ENCODE measurements at places on chromosomes 13 and 19.

DNA sequence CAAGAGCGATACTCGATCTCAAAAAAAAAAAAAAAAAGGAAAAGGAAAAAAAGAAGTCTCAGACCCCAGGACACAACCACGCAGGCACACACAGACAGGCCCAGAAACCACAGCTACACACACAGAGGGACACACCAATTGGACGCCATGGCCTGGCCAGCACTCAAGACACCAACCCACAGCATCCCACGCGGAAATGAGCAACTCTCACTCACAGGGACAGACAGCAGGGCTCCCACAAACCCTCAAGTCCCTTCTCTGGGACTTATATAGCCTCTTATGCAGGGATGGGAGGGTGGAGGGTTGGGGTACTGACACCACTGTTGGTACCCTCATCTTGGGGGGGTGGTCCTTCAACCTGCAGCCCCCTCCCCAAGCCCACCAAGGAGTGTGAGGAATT, 5.9 kb downstream of the NOTCH3 start:
- no peak for DNase-seq

GRCh38 chr19:14405758-14406644, 13.1 kb downstream of the DDX39A start:
- no peak for DNase-seq

- no peak for DNase-seq
Measured at GRCh38 chr13:102191951-102192502, 209.8 kb downstream of the FGF14 start.

DNA sequence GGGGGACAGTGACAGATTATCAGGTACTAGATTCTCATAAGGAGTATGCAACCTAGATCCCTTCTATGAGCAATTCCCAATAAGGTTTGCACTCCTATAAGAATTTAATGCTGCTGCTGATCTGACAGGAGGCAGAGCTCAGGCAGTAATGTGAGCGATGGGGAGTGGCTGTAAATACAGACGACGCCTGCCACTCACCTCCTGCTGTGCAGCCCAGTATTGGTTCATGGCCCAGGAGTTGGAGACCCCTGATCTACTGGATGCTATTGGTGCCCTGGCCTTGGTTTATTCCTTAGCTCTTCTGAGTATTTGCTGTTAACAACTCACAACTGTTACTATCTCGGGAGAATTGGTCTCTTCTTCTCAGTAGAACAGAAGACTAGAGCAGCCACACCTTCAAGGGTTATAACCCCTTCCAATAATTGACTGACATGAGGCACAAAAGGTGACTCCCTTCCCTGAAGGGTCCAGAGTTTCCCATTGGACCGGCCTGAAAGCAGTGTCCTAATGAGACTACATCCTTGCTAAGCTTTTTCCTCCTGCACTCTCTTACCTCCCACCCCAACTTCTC, 35.0 kb upstream of the RBM26 start:
- DNase-seq, result no peak

- no peak for DNase-seq
Measured at GRCh38 chr13:105918842-105919741, 616.4 kb downstream of the EFNB2 start.

DNA sequence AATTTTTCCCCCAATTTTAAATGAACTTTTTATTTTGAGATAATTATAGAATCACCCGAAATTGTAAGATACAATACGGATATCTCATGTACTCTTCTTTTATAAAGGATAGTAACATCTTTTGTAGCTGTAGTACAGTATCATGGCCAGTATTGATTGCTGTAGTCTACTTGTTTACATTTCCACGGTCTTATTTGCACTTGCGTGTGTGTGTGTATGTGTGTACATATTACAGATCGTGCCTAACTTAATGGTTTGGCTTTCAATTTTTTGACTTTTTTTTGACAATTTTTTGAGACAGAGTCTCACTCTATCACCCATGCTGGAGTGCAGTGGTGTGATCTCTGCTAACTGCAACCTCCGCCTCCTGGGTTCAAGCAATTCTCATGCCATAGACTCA, 6.7 kb downstream of the PAN3 start:
- DNase-seq, result no peak

DNA sequence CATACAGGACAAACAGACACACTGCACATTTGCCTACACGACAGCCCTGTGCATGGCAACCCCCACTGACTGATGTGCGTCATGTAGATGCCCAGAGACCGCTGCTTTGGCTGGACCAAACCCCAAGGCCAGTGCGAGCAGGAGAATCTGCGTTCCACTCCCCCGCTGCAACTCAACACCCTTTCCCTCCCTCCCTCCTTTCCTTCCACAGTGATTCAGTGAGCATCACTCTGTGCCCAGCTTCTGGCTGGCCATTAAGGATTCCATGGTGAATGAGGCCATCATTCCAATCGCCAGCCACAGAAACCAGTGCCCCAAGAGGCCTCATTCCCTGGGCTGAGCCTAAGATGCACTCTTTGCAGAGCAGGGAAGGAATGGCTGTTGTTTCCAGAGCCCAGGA, 61.6 kb downstream of the GSX1 start:
- DNase-seq, result no peak

- DNase-seq, result no peak
Measured at GRCh38 chr13:45179428-45179827, 21.4 kb downstream of the KCTD4 start.

DNA sequence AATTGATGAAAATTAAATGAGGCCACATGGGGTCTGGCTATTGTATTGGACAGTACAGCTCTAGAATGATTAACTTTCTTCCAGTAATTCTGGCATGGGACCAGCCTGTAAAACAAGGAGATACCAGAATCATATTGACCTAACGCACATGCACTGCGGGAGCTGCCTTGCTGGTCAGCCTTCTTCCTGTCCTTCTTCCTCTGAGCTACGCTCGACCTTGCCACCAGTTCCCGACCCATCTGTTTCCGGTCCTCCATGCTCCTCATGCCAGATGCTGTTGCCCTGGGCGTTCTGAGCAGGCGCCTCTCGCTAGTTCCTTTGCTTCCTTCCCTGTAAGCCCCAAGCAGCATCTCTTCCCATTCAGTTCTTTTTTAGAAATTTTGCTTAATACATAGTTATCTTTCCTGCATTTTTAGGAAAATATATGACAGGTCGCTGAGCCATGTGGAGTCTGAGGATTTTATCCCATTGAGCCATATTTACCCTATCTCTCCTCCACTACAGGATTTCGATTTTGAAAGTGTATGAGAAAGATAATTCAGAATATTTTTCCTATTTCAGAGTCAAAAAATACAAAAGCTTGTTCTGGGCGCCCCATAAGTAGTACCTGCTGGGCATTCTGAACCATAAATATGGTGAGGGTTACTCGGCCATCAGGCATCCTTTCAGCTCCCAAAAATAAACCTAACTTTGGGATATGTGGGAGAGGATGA, 38.6 kb downstream of the TNFRSF19 start:
- DNase-seq, result no peak

DNA sequence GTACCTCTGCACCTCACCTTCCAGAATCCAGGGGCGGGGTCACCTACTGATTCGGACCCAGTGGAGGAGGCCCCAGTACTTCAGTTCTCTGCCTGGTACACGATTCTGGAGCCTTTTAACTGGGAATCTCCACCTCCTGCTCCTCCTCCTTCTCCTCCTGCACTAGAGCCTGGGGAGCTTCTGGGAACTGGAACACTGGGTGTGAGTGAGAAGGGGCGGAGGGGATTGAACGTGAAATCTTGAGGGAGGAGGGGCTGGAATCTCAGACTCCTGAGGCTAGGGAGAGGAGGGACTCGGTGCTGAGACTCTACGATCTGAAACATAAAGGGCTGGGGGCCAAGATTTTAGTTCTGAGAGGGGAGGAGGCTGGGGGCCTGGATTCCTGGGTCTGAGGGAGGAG, at the start of gene KLK8:
Gene KLK8, minus strand, starts transcription at position 90 of the 400 bp plus-strand sequence. CDS start 437 bp downstream, outside the sequence.
- DNase-seq, result no peak

GRCh38 chr13:42803563-42804204, 22.3 kb downstream of the FAM216B start:
- no peak for DNase-seq

- DNase-seq, result no peak
Measured at GRCh38 chr19:29660835-29661234, 4.4 kb upstream of the PLEKHF1 start.

GRCh38 chr13:32989942-32990341, 26.3 kb upstream of the KL start:
- no peak for DNase-seq

DNA sequence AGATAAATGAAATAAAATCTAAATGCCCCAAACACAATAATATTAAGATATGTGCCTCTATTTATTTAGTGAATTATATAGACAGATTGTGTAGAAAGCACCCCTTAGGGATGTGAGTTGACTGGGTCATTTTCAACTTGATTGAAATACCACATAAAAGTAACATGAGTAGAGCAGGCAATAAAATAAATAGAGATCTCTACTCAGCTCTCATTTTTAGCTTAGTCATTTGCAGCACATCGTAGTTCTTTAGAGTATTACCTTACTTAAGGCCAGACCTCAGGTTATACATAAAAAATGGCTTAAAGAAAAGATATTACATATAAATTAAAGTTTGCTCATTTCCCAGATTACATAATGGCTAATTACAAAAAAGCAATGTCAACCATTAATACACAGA, 1525.6 kb upstream of the PRR20A start:
- no peak for DNase-seq

DNA sequence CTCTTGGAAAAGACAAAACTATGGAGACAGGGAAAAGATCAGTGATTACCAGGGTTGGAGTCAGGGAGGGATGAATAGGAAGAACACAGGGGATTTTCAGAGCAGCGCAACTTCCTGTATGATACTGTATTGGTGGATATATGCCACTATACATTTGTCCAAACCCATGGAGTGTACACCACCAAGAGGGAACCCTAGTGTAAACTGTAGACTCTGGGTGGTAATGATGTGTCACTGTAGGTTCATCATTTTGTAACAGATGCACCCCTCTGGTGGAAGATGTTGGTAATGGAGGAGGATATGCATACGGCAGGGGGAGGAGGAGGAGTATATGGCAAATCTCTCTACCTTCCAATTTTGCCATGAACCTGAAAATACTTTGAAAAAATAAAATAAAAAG, 68.1 kb downstream of the UFM1 start:
- no peak for DNase-seq

DNA sequence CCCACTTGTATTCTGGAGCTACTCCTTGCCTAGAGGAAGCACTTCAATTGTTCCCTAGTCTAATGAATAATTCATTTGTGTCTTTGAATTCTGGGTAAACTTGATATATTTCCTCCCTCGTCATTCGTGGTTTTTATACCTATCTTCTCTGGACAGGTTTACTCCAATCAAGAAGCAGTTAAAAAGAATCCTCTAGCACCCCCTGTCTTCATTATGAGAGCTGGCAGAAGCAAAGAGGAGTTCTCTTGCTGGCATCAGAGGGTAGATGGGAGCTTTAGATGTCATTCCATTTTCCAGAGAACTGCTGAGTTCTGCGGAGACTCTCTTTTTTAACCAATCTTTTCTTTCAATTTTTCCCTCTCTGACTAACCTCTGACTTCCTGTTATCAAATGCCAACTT, 627.7 kb downstream of the FGF9 start:
- no peak for DNase-seq

- no peak for DNase-seq
Measured at GRCh38 chr19:19329126-19329525, 8.5 kb downstream of the MAU2 start.

DNA sequence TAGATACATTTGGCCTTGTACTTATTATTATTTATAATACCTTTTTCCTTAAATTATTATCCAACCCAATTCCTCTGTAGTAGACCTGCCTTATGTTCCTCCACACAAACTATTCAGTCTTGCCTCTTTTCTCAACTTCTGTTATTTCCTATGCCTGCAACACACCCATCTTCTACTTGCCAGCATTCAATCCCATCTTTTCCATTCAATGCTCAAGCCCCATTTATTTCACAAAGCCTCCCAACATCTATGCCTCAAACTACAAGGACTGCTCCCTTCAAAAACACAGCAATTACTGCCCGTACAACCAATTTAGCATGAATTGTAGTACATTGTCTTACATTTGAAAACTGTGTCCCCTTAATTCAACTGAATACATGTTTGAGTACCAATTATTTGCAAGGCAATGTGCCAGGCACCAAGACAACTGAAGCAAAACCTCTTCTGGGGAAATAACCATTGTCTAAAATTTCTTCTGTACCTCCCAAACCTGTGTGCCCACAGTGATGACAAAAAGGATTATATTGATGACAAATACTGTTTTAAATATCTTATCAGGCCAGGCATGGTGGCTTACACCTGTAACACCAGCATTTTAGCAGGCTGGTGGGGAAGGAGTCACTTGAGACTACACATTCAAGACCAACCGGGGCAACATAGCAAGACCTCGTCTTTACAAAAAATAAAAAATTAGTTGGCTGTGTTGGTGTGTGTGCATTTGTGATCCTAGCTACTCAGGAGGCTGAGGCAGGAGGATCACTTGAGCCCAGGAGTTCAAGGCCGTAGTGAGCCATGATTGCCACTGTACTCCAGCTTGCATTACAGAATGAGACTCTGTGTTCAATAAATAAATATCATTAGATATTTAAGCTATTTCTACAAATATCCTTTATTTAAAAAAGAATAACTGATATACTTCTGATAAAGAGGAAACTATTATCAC, 35.1 kb downstream of the ELF1 start:
- no peak for DNase-seq

GRCh38 chr19:16516923-16517610, 20.9 kb downstream of the C19orf44 start:
- no peak for DNase-seq

- no peak for DNase-seq
Measured at GRCh38 chr13:94859278-94859691, 146.9 kb upstream of the SOX21 start.

DNA sequence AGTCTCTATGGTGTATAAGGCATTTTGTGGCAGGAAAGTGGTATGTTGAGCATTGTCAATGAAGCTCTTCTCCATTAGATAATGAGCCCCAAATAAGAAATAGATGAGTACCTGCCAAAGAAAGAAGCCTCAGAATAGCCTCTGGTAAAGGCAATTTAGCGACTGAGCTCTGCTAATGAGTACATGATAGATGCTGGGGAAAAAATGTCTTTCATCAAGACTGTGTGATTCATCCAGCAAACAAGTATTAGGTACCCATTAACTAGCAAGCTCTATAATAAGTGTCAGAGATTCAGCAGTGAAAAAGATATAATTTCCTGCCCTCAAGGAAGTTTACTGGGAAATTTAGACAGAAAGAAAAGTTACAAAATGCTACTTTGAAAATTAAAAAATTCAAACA, 294.6 kb downstream of the ITGBL1 start:
- no peak for DNase-seq

- no peak for DNase-seq
Measured at GRCh38 chr19:16262618-16263017, 62.0 kb upstream of the KLF2 start.

DNA sequence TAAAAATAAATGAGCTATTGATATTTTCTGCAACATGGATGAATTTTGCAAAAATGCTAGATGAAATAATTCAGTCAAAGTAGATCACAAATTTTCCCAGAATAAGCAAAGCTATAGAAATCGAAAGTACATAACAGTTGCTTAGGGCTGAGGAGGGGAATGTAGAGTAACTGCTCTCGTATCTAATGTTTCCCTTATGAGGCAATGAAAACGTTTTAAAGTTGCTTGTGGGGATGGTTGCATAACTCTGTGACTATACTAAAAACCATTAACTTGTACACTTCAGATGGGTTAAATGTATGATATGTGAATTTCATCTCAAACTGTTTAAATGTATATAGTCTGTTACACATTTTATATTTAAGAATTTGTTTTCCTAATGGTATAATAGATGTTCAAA, 231.7 kb downstream of the GGACT start:
- DNase-seq, result no peak

- DNase-seq, result no peak
Measured at GRCh38 chr19:4851551-4852290, 15.7 kb downstream of the PLIN3 start.

- DNase-seq, result peak; percentile 92
Measured at GRCh38 chr19:2575734-2576481, 100.0 kb downstream of the GADD45B start.

GRCh38 chr19:49107625-49108459, 6.3 kb upstream of the LIN7B start:
- DNase-seq, result no peak

Data from vagina (tissue), 2 donors.